ENCODE measurements at places on chromosomes 2 and 18.

GRCh38 chr2:7634409-7634808 is 717.2 kb downstream of the RNF144A start:
- DNase-seq: no peak

- DNase-seq: no peak
Observed at GRCh38 chr2:138515092-138515491, 13.5 kb downstream of the SPOPL start.

GRCh38 chr18:959854-960253 is 55.2 kb downstream of the ADCYAP1 start:
- no peak for DNase-seq

DNA sequence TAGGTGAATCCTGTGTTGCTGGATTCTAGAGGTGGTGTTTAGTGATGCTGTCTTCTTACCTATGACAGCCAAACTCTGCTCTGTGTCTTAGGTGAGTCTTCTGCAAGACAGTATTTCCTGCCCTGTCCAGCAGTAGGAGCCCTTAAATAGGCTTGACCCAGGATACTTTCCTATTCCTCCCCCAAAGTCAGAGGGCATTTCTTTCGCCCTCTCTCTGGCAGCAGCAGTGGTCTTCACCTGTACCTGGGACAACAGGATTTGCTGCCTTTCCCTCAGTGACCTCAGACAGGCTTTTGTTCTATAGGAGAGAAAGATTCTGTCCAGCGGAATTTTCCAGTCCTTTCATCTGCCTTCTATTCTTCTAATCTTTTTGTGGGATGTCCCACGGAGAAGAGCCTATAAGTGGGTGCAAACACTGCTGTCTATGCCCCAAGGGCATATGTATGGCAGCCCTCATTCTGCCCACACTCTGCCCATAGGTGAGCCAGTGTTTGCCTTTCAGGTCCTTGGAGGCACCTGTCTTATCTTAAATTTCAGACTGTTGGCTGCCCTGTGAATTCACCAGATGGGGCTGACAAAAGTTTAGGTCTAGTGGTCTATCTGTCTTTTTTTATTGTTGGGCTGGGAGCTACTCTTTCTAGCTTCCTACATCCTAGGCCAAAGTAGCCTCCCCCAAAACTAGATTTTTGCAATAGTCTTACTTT is 177.3 kb upstream of the SPOPL start:
- DNase-seq: no peak

- no peak for DNase-seq
Observed at GRCh38 chr2:118841450-118841827, 6.0 kb downstream of the EN1 start.
